Karpas-422 (cell line): ENCODE measurements at places on chromosomes 2 and 18.

DNA sequence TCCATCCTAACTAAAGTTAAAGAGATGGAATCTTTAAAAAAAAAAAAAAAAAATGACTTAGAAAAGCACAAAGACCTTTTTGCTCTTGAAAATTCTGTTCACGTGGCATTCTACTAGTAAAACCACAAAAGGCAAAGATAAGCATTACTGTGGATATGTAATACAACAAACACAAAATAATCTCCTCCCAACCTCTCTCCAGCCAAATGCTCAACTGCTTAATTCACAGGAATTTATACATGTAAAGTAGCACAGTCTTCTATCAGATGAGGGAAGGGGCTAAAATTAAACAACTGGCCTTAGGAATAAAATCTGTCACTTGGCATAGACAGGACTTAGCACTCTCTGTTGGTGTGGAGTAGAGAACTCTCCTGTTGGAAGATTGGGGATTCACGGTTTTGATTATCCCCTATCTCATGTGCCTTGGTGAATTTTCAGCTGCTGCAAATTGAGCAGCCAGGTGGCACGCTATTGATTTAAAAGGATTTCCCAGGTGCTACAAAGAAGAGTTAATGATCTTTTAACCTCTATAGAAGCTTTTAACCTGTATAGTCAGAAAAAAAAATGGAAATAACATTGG is 57.4 kb downstream of the ATIC start:
- no peak for DNase-seq

DNA sequence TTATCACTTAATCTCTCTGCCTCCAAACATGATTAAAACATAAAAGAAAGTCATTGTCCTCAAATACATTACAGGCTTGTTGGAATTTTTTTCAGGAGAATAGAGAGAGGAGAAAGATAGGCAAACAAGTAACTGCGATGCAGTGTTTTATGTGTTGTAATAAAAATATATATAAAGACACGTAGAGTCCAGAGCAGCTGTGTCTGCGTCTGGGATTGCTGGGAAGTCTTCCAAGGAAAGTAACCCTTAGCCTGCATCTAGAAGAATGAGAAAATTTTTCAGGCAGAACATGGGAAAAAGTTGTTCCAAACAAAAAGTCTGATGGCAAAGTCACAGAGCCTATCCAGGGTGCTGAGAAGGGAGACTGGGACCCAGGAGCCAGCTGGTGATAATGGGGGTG is 91.8 kb upstream of the ST6GAL2 start:
- DNase-seq, result no peak

DNA sequence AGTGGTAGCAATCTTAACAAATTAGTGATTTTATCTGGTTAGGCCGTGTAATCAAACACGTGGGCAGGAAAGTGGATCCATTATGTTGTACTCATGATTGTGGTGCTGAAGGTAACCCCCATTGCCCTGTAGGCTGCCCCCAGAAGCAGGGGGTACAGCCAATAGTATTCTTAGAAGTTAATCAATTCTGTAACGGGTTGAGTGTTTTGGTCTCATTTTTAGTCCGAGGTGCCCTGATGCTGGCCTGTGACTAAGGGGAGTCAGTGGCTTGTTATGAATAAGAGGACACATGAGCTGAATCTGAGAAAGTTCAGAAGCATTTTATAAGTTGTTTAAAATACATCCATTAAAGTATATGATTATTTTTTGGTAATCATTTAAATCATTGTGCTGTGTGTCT is 8.6 kb downstream of the EPAS1 start:
- DNase-seq, result no peak

DNA sequence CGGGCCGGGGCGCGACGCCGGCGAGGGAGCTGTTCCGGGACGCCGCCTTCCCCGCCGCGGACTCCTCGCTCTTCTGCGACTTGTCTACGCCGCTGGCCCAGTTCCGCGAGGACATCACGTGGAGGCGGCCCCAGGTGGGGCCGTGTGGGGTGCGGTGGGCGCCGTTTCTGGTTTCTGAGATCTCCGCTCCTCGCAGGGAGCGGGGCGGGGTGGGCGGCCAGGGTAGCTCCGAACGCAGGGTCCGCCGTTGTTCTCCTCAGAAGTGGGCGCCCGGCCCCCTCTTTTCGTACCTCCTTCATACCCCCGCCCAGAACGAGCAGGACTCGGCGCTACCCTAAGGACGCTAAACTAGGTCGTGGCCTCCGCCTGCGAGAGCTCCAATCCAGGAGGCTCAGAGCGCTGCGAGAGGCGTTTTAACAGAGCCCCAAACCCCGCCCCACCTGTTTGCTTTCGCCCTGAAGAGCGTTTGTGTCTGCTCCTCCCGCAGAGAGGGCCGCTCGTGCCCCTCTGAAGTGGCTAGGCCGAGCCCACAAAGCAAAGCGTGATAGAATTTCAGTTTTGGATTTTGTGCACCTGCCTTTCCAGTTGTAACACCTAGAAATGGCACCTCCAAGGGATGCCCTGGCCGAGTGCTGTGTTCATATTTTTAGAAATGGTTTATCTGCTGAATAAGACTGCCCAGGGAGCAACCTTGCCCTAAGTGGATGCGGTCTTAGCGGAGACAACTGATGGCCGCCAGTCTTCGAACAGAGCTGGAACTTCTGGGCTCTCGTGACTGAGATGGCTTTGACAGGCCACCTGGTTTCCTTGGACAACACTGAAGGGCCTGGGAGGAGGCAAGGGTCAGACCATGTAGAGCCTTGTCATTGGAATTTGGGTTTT is 626 bp downstream of the CAPN10 start:
- DNase-seq, result peak; percentile 87

DNA sequence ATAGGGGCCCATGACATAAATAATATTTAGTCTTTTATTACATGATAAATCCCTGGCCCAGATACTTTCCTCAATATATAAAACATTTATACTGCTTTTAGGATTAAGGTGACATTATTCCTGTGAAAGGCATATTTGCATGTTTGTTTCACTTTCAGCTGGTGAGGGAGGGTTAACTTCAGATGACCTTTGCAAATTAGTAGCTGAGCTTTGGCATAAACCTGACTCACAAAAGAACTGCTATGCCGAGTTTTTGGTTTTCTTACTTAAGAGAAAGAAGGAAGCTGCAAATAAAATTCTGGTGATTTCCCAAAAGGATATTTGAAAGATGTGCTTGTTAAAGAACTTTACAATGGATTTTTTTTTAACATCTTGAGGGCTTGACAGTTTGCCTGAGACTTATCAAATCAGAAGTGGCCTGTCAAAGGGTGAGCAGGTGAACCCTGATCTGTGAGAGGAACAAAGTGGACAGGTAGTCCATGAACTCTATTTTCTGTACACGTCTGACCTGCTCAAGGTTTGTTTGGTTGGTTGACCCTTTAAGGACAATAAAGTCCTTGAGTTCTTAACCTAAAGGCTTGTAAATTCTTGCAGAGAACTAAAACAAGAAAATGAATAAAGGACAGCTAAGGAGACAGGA is 93.5 kb downstream of the FAM124B start:
- DNase-seq, result no peak

- peak; percentile 86 for DNase-seq
Observed at GRCh38 chr18:23131693-23132319, 3.5 kb upstream of the CABLES1 start.

DNA sequence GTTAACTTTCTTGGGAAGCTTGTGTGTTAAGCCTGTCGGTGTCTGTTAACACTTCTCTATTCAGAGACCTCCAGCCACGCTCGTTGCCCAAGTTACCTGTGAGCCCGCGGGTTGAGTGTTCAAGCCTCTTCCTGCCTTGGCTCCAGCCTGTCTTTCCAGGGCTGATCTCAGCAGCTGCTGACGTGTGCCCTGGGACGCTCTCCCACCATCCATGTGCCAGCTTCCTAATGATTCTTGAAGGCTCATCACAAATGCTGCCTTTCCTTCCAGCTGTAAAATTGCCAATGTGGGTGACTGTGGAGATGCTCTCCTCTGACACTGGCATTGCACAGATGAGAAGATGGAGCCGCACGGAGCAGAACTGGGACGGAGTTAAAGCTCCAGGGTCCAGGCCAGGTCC is 6.1 kb downstream of the RNF144A start:
- no peak for DNase-seq

DNA sequence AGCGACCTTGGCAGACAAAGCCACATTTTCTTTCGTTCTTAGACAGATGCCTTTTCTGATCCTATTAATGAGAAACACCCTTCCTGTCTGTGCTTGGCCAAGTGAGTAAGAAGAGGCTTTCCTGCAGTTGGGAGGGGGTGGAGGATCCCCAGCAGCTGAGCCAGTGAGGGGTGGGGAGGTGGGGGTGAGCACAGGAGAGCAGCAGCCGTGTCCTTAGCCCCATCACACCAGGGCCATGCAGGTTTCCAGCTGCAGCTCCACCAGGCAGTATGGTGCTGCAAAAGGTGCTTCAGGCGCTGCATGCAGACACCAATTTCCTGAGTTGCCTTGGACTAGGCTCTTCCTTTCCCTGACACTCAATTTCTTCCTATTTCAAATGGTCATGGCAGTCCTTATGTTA is 123.3 kb upstream of the SIX2 start:
- no peak for DNase-seq

GRCh38 chr2:23487735-23488492 is 102.9 kb downstream of the KLHL29 start:
- no peak for DNase-seq

DNA sequence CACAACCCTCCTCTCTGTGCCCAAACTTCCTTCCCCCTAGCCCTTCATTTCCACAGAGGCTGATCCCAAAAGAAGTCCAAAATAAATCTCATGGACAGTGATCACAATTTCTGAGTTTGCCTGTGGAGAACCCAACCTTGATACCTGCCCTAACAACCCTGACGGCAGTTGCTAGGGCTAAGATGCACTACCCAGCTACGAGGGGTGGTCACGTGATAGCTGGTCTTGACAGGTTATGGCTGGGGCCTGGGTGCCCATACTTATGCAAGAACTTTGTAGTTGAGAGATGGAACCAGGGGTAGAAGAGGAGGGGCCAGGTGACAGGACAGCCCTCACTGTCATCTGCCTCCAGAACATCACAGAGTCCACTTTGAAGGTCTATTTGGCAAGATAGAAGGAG is 147.9 kb downstream of the AKAIN1 start:
- DNase-seq, result no peak

GRCh38 chr2:230890646-230891045 is 25.9 kb downstream of the ITM2C start:
- DNase-seq, result no peak

DNA sequence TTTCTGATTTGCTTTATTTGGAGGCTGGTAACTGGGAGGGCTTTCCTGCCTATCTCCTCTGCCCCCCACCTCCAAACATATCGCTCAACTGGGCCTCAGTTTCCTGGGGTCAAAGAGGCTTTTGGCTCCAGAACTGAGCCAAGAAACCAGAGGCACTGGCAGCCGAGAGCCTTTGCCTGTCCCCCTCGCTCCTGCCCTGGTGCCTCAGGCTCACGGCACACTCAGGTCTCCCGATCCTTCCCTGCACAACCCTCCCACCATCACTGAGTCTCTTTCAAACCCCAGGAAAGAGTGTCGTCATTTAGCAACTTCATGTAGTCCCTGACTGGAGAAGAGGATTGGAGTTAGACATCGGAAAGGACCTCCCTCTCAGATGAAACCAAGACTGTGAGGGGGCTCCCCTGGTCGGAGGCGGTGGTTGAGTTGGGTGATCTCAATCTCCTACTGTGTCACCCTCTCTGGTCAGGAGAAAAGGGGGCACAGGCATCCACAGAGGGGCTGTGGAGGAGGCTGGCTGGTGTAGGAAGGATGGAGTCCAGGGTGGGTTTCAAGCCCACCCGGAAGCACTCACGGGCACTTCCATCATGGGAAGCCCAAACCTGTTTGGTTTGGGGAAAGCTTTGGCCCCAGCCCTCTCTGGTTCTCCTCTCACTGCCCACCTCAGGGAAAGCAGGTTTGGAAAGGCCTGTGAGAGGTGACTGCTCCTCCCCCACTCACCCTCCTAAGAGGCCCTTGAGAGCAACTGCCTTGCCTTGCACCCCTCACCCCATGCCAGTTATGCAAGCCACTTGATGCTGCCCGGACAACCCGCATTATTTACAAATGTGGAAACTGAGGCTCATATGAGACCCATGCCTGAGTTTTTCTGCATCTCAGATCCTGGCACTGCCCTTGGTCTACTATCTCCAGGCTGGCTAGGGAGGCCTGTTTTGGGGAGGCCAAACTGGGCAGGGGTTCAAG is 62.3 kb downstream of the TNS1 start:
- DNase-seq, result no peak

DNA sequence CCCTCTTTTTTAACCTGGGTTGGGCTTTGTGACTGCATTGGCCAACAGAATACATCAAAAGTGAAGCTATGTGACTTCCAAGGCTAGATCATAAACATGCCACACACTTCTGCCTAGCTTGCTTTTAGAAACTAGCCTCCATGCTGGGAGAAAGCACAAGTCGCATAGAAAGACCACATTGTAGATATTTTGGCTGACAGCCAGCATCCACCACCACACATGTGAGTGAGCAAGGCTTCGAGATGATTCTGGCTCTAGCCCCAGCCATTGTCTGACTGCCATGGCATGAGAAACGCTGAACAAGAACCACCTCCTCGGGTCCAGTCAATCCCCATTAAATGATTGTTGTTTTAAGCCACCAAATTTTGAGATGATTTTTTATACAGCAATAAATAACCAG is 66.8 kb upstream of the STPG4 start:
- no peak for DNase-seq

GRCh38 chr2:234334756-234335155 is 162.1 kb downstream of the ARL4C start:
- no peak for DNase-seq

- no peak for DNase-seq
Observed at GRCh38 chr18:31042406-31043181, at the start of gene DSC3. TSS of gene DSC3 (minus strand) at chr18:31042742. CDS start at chr18:31042660, 82 bp downstream.

- DNase-seq, result no peak
Observed at GRCh38 chr2:102051692-102052277, 60.0 kb downstream of the IL1R2 start.

DNA sequence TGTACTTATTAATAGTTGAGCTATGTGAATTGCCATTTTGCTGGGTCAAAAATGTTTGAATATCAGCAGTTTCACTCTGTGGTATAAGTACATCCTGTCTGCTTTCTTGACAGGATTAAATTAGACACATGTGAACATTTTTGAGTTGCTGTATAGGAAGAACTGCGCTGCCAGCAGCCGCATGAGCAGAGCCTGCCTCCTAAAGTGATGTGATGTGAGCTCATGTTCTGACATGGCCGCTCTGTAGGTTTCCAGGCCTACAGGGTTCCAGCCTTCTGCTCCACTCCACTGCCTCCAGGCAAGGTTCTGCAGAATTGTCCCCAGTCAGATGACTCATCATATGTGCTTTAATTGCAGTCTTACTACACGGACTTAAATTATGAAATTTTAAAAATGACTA is 119.7 kb upstream of the NFATC1 start:
- DNase-seq, result no peak

DNA sequence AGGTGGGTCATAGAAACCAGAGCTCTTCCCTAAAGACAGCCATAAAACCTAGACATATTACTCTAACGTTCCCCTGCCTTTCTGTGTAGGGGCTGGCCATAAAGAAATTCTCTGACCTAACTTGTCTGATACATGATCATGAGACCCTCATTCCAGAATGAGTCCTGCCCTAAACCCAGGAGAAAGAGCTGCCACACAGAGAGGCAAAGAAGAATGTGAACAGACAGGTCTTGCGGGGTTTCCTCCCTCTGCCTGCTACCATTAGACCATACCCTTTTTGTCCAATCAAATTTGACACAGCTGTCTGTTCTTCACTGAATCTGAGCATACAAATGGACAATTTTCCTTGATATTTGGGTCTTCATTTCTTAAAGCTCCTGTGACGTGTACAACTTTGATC is 198.8 kb upstream of the LHCGR start:
- DNase-seq, result no peak
